Posterior cingulate gyrus (tissue), 11 donors: ENCODE measurements at places on chromosomes 7 and 10.

- DNase-seq: no peak
Measured at GRCh38 chr7:29600661-29601060, 37.0 kb downstream of the PRR15 start.

- DNase-seq: no peak
Measured at GRCh38 chr10:121303287-121303890, 294.9 kb downstream of the FGFR2 start.

DNA sequence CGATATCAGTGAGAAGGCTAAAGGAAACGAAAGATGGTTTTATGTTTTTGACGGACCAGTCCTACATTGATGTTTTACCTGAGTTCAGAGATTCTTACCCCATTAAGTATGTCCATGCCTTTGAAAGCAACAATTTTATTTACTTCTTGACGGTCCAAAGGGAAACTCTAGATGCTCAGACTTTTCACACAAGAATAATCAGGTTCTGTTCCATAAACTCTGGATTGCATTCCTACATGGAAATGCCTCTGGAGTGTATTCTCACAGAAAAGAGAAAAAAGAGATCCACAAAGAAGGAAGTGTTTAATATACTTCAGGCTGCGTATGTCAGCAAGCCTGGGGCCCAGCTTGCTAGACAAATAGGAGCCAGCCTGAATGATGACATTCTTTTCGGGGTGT, 27.7 kb downstream of the MET start:
- DNase-seq: no peak

DNA sequence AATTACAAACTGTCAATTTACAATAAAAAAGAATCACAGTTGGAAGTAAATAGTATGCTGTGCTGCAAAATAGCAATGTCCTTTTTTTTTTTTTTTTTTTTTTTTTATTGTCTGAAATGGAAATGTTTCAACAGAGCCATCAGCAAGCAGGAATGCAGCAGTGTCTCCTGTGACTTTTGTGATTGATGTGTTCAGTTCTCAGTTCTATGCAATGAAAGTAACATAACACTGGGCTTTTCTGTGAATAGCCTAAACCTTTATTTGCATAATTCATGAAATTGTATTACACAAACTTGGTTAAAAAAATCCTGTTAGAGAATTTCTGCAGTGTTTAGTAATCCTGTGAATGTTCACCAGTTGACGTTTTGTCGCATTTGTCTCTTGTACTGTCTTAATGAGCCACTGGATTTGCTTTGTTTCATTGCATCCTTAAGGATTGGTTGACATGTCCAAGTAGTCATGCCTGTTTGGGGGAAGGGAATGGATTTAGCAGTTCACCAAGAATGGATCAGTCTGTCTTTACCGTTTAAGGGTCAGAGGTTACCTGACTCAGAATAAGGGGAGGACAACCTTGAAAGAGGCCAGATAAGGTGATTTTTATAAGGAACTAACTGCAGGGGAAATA, 192.7 kb downstream of the MLLT10 start:
- DNase-seq: no peak

- DNase-seq: no peak
Measured at GRCh38 chr10:9012312-9012711, 957.8 kb downstream of the GATA3 start.

DNA sequence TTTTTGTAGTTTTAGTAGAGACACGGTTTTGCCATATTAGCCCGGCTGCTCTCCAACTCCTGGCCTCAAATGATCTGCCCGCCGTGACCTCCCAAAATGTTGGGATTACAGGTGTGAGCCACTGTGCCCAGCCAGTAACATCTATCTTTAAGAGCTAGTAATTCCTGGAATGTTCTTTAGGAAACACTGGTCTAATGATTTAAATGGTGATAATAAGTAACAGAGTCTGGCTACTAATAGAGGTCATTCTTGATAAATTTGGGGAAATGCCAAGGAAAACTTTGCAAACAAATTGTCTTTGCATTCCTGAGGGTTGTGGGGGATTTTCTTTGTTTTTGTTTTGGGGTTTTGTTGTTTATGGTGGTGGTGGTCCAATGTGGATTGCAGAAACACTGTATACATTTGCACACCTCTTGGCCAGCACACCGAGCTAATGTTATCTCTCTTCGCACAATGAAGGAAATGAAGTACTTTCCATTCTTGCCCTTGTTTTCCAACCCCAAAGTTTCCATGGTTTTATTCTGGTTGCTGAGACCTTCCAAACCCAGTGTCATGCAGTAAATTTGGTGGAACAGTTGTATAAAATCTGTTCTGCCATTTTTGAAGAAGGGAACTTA, 51.3 kb upstream of the WIPF3 start:
- DNase-seq: no peak

GRCh38 chr7:29177963-29178600, 16.5 kb upstream of the CHN2 start:
- peak; percentile 50 for DNase-seq

DNA sequence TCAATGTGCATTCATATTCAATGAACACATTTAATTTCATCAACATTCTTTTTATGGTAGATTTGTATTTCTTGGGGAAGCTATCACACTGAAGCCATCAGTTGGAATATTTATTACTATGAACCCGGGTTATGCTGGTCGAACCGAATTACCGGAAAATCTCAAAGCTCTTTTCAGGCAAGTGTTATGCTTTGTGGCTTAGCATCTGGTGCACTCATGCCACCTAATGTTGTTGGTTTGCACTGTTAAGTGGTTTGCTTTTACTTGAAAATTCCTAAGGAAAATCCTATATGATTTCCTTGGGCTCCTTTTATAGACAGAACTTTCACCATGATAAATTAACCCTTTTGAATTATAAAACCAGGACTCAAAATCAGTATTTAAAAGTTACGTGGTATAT, 147.9 kb downstream of the DNAH11 start:
- no peak for DNase-seq

DNA sequence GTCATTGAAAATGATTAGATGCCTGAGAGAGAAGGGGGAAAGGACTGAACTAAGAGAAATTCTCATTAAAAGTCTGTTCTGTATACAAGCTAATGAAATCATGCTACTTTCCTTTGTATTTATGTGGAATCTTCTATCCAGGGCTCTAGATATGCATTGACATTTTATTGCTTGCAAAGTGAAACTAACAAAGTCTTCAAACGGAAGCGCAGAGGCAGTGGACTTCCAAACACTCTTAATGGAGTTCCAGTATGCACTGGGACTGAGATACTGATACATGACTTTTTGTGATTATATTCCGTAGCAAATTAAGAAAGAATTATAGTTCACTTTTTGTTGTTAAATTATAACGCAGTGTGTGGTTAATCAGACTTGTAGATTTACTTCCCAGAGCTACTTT, 166.8 kb upstream of the TBX20 start:
- no peak for DNase-seq

- DNase-seq: no peak
Measured at GRCh38 chr10:58070956-58071355, 196.7 kb downstream of the IPMK start.
